ENCODE measurements at places on chromosomes 7 and 10.

- DNase-seq, result no peak
These were observed 42.3 kb upstream of the HMX3 start for GRCh38 chr10:123093489-123093888.

DNA sequence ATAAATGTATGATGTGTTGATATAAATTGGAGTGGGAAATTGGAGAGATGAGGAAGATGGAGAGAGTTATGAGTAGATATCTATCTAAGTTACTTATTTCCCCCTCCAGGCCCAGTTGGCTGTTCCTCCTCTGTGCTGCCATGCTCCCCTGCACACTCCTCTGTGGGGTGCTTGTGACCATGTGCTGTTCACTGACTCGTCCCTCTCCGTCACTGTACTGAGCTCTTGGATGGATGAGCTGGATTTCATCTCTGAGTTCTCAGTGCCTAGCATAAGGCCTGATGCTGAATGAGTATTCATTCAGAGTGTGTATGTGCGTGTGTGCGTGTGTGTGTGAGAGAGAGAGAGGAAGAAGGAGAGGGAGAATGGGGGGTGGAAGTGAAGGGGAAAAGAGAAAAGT lies 14.5 kb downstream of the OR9A2 start:
- no peak for DNase-seq

GRCh38 chr10:122122493-122122892 lies 133.5 kb downstream of the TACC2 start:
- no peak for DNase-seq

DNA sequence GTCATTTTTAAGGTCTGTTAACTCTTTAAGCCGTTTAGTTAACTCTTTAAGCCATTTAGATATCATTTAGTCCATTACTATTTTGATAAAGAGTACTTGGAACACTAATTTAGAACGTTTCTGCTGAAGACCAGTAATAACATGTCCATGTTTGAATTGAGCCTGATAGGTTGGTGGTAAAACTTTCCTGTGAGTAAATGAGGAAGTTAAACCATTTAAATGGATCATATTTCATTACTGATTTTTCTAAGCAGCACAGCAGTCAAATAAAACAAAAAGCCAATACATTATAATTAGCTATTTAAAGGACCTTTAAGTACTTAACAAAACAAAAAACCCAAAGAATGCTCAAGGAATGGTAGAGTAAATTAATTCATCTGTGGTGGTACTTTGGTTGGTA lies 29.4 kb downstream of the PHTF2 start:
- no peak for DNase-seq

- DNase-seq, result no peak
These were observed 107.3 kb upstream of the GLI3 start for GRCh38 chr7:42344198-42344755.

DNA sequence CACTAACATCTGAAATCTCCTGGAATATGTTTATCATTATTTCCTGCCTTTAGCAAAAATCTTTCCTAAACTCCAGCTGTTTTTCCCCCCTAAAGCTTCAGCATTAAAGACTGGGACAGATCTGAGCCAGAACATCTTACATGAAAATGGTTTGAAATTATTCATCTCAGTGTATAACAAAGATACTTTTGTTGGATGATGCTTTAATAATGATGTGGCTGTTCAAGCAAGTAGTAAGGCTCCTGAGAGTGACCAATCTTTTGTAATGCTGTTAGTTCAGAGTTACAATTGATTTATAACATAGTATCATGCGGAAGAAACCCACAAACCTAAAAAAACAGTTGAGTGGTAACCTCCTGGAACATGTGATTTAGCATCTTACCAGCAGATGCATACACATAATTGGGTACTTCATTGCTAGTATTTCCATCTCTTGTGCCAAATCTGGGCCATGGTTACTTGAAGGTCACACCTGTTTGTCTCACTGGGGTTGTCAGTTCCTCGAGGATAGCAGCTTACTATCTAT lies 1.5 kb downstream of the BZW2 start:
- DNase-seq, result no peak

- DNase-seq, result no peak
These were observed 59.8 kb downstream of the COL13A1 start for GRCh38 chr10:69861251-69862240.

GRCh38 chr10:72692744-72692993 lies 726 bp downstream of the MCU start:
- DNase-seq, result no peak

DNA sequence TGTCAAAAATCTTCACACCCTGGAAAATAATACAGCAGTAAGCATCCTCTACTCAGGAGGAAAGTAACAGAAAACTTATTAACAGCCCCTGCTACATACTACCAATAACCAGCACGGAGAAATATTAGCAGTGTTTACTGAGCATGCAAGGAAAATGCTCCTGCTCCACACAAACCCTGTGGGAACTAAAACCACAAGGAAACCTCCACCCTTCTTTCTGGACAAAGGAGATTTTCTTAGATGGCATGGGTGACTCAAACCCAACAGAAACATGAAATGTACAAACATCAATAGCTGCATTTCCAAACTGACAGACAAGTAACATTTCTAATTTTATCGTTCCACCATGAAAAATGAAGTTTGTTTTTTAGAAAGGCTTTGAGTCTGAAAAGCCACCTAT lies 113.4 kb downstream of the VPS41 start:
- no peak for DNase-seq

- DNase-seq, result no peak
These were observed 50.7 kb upstream of the RPA3 start for GRCh38 chr7:7768977-7769709.

DNA sequence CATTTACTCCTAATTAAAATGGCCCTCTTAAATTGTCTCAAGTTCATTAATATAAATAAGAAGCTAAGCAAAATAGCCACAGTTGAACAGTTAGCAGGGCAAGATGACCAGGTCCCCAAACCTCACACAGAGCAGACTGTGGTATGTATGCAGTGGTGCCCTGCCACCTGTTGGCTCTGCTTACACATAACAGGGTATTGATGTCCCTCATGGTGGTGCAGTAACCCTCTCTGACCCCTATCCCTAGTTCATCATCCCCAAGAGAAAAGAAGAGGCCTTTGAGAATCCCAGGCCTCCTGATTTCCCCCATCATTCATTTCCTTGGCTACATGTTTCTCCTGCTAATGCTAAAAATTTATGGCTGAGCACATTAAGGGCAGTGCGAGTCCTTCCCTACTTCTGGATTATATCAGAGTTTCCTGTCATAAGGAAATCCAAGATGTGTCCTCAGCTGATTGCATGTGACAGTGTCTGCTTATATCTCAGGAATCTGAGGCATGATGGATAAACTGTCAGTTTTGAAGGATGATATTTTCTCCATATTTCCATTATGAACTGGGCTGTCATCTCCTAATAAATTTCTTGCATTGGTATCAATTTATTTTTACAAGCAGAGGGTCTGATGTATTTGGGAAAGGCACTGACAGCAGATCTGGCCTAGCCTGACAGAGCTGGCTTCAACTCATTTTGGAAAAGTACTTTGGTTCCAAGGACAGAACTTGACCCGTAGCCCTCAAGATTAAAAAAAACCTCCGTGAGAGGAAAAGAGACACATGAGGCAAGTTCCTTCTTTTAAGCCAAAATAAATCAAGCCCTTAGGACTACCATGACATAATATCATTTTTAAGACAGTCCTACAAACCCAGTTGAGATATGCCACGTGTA lies 880.6 kb downstream of the LRMDA start:
- DNase-seq, result peak; percentile 30

DNA sequence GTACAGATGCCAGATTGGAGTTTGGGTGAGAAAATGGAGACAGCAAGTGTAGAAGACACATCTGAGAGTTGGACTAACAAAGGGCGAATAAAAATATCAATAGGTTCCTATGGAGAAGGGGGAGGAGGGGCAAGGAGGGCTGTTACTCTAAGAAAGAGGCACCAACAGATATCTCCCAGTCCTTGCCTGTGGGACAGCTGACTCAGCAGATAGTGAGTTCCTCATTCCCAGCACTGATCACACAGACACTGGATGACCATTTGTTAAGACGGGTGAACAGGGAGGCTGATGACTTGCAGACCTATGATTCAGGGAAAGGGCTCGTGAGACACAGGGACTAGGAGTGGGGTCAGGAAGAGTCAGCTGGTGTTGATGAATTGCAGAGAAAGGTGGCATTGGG lies 5.7 kb upstream of the PRR15 start:
- no peak for DNase-seq

DNA sequence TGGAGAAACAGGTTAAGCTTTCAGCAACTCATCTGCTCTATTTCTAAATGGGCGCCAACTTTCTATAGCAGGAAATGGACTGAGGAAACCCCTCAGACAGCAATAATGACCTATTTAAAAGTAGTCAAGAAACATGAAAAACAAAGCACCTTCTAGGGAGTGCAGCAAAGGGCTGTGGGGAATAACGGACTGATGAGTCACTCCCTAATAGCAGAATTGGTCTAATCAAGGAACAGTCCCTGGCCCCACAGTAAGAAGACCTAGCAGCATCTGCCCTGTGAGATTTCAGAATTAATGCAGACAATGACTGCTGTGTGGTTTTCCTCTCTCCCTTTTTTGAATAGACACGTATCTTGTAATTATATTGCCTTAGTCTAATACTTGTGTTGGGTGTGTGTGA lies 602.9 kb downstream of the IPMK start:
- no peak for DNase-seq

DNA sequence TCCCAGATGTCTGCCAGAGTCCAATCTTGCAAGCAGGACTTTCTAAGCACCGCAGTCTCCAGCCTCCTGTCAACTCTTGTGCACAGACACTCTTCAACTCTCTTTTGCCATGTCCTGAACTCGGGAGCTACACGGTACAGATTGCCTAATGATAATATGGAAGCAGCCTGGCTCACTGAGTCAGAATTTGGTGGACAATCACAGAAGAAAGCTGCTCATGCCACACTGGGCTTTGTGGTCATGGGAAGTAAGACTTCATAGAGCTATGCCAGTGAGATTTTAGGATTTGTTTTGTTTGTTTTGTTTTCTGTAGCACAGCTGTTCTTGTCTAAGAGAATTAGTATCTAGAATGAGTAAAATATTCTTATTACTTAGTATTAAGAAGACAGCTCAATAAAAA lies 144.1 kb upstream of the PRSS58 start:
- DNase-seq, result no peak

Data from left cardiac atrium (tissue), 4 donors.